Keratinocyte (primary cell): ENCODE measurements at places on chromosomes 6 and 20.

- H3K4me1 ChIP-seq = no peaks in the 10 kb centered on the region
- no peaks in the 10 kb centered on the region for H3K27me3 ChIP-seq
- no peaks in the 10 kb centered on the region for H3K36me3 ChIP-seq
- H3K4me3 ChIP-seq = no peak overlapping the region
- H3K27ac ChIP-seq = no peak overlapping the region
- no peak for DNase-seq
Measured at GRCh38 chr6:145844933-145845540, 30.4 kb upstream of the FBXO30 start.

- no peaks in the 10 kb centered on the region for H3K27me3 ChIP-seq
- H3K36me3 ChIP-seq = no peaks in the 10 kb centered on the region
- peaks cover 9% of the 10 kb centered on the region for H3K4me1 ChIP-seq
- H3K27ac ChIP-seq = no peak overlapping the region
- H3K4me3 ChIP-seq = no peak overlapping the region
Measured at GRCh38 chr6:170139531-170139930, 151.3 kb downstream of the DLL1 start.

GRCh38 chr20:61663521-61664425 lies 401.9 kb downstream of the TAF4 start:
- no peak overlapping the region for H3K27ac ChIP-seq
- H3K36me3 ChIP-seq = no peaks in the 10 kb centered on the region
- peaks cover 25% of the 10 kb centered on the region for H3K27me3 ChIP-seq

DNA sequence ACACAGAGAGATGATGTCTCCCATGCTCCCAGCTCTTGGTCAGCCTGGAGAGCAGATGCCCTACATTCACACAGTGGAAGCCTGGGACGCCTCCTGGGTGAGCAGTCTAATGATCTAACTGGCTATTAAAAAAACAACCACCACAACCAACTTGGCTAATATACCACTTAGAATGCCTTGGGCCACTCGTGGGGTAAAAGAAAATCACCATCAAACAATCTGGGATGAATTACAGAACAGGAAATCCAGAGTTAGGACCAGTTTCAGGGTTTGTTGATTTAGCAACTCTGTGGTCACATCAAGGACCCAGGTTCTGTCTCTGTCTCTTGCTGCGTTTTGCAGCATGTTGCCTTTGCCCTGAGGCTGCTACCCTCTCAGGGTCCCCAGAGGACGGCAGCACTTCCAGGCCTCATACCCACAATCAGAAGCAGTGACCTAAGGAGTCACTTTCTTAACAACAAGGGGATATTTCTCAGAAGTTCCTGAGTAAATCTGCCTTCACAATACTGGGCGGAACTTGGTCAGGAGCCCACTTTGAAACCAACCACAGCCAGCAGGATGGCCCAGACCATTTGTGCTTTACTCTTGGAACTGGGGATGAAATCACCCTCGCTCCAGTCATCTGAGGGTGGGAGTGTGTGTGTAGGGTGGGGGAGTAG lies 118.7 kb downstream of the CLIC5 start:
- no peaks in the 10 kb centered on the region for H3K27me3 ChIP-seq
- H3K36me3 ChIP-seq = no peaks in the 10 kb centered on the region
- H3K4me1 ChIP-seq = no peaks in the 10 kb centered on the region
- no peak overlapping the region for H3K27ac ChIP-seq
- DNase-seq = no peak
- H3K4me3 ChIP-seq = no peak overlapping the region

DNA sequence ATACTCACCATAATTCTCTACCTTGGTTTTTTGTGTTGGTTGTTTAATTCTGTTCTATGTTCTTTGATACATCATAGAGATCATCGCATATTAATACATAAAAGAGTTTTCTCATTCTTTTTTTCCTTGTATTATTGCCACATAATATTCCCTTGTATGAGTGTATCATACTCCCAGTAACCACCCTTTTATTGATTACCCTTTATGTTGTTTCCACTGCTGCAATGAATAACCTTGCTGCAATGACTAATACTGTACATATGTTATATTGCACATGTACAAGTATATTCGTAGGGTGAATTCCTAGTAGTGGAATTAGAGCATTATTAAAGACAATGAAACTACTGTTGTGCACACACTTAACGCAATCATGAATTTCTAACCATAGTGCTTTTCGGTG lies 9.1 kb upstream of the SF3B5 start:
- H3K27ac ChIP-seq = no peak overlapping the region
- DNase-seq = no peak
- no peaks in the 10 kb centered on the region for H3K4me1 ChIP-seq
- H3K27me3 ChIP-seq = no peaks in the 10 kb centered on the region
- H3K36me3 ChIP-seq = no peaks in the 10 kb centered on the region

DNA sequence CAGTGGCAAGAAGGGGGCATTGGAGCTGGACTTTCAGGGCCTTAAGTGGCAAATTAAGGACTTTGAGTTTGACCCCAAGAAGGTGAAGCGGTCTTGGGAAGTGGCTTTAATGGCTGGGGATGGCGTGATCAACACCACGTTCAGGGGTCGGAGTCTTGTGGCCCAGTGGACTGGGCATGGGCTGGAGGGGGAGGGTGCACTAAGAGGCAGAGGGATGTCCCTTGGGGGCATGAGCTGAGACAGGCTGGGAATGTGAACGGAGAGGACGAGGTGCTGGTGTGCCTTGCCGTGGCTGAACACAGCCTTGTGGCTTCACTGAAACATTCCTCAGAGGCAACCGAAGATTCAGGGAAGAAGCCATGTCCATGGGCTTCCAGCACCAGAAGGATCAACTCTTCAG lies 227.0 kb downstream of the SYNDIG1 start:
- H3K4me1 ChIP-seq = no peaks in the 10 kb centered on the region
- no peaks in the 10 kb centered on the region for H3K36me3 ChIP-seq
- no peak for DNase-seq
- H3K27ac ChIP-seq = no peak overlapping the region

DNA sequence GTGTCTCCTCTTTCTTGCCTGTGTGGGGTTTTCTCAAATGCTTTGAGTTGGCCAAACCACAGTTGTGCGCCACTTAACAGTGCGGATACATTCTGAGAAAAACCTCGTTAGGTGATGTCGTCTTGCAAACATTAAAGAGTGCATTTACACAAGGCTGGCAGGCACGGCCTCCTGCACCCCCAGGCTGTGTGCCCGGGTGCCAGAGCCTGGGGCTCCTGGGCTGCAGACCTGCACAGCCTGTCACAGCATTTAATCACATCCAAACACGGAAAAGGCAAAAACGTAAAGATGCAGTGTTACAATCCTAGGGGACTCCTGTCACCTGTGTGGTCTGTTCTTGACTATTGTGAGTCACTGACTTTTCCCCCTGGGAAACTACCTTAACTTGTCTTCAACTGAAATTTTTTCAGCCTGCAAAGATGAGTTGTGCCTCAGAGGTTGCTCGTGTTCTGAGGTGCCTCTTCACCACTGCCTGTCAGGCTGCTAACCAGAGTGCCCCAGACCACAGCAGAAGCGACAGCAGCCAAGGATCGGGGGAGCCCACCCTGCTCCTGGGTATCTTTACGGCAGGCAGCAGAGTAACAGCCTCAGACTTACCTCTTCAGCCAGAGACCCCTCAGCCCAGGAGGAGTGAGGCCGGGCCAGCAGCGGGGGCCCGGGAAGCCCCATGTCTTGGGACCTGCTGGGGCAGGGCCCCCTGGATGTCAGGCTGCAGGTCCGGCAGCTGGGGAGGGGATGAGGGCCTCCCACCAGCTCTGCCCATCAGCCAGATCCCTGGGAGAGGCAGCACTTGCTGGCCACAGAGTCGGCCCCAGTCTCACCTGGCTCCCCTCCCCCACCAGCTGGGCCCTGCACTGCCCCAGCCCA lies 683 bp upstream of the C20orf204 start:
- no peak overlapping the region for H3K27ac ChIP-seq
- H3K4me1 ChIP-seq = peaks cover 5% of the 10 kb centered on the region
- no peak overlapping the region for H3K4me3 ChIP-seq
- peaks cover 13% of the 10 kb centered on the region for H3K27me3 ChIP-seq
- H3K36me3 ChIP-seq = peaks cover 15% of the 10 kb centered on the region
- DNase-seq = no peak

DNA sequence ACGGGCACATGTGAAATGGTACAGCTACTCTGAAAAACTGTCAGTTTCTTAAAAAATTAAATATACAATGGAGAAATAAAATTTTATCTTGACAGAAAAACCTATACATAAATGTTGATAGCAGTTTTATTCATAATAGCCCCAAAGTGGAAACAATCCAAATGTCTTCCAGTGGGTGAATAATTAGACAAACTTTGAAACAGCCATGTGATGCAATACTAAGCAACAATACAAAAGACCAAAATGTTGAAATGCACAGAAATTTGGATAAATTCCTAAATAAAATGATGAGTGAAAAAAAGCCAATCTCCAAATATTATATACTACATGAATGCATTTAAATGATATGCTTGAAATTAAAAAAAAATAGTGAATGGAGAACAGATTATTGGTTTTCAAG lies 523.1 kb downstream of the HTR1B start:
- no peak overlapping the region for H3K27ac ChIP-seq
- H3K4me3 ChIP-seq = no peak overlapping the region
- no peaks in the 10 kb centered on the region for H3K27me3 ChIP-seq
- no peak for DNase-seq
- H3K4me1 ChIP-seq = no peaks in the 10 kb centered on the region

DNA sequence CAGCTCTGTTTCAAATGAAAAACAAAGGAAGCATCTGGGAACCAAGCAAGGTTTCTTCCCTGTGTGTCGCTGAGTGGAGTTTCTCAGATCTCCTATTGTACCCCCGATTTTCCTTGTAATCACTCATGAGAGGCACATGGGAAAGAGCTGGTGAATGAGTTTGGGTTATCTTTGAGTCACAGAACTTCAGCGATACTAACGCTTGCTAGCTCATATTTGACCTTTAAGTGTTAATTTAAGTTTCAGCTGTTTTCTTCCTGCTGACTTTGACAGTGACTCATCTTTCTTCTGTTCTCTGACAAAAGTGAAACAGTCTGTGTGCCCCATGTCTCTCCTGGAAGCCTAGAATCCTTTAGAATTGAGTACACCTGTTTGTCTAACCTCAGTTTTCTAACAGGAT lies 261.1 kb upstream of the RGS17 start:
- H3K27ac ChIP-seq = no peak overlapping the region
- no peak for DNase-seq
- H3K36me3 ChIP-seq = no peaks in the 10 kb centered on the region
- no peaks in the 10 kb centered on the region for H3K27me3 ChIP-seq

- H3K27ac ChIP-seq = no peak overlapping the region
- peaks cover 3% of the 10 kb centered on the region for H3K4me1 ChIP-seq
- no peaks in the 10 kb centered on the region for H3K36me3 ChIP-seq
- peak overlapping the region; percentile 71 for H3K4me3 ChIP-seq
- DNase-seq = no peak
Measured at GRCh38 chr6:26743941-26744699, 84.6 kb upstream of the ZNF322 start.

DNA sequence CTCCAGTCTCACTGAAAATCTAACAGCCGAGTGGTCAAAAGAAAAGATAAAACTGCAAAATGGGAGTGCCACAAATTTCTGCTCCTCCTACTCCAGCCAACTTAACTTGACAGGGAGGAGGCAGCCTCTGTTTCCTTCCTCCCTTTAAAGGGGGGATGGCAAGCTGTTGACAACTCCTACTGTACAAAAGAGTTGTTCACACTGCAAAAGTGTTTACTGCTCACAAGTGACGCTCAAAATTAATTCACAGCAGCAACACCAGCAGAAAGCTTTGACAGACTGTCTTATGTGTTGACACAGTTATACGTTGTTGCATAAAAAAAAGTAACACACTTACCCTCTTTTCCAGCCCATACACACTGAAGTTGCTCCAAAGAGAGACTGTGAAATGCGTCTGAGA lies 169.8 kb downstream of the BACH2 start:
- no peaks in the 10 kb centered on the region for H3K27me3 ChIP-seq
- H3K27ac ChIP-seq = no peak overlapping the region
- no peak overlapping the region for H3K4me3 ChIP-seq
- H3K4me1 ChIP-seq = peaks cover 9% of the 10 kb centered on the region

DNA sequence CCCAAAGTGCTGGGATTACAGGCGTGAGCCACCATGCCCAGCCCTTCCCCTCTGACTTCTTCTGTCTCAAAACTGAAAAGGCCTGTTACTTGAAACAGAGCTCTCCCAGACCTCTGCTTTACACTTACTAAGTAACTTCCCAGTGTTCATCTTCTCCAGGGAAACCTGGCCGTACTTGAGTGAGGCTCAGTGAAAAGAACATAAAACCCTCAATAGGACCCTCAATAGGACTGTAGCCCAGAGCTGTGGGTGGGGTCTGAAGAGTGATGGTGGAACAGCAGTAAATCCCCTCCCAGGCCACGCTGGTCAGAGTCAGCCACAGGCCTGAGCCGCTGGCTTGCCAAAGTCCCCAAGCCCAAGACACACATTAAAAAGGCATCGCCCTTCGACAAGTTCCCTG lies 145.4 kb downstream of the NFATC2 start:
- peaks cover 20% of the 10 kb centered on the region for H3K27me3 ChIP-seq
- no peak overlapping the region for H3K4me3 ChIP-seq
- H3K4me1 ChIP-seq = no peaks in the 10 kb centered on the region

DNA sequence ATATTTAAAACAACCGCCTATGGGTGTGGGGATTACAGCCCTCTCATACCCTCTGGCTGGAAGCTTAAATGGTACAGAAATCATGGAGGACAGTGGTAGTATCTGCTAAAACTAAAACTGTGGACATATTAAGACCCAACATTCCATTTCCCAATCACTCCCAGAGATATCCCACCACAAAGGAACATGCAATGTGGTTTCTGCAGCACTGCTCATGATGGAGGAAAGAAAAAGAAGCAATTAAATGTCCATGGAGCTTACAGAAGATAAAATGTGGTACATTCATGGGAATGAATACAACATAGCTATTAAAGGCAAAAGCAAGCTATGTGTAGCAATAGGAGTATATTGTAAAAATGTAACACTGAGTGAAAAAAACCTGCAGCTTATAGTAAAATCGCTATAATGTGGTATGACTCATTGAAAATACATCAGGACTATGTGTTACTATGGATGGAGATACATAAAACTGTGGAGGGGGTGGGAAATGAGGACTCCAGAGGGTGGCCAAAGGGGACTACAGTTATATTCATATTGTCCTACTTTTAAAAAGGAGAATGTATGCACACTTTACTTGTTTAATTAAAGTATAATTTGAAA lies 22.9 kb upstream of the NNAT start:
- no peaks in the 10 kb centered on the region for H3K27me3 ChIP-seq
- no peak overlapping the region for H3K4me3 ChIP-seq
- DNase-seq = no peak

- H3K4me1 ChIP-seq = peaks cover 16% of the 10 kb centered on the region
- no peak overlapping the region for H3K4me3 ChIP-seq
- no peak overlapping the region for H3K27ac ChIP-seq
- H3K36me3 ChIP-seq = peaks cover 13% of the 10 kb centered on the region
Measured at GRCh38 chr6:152976749-152977148, 6.1 kb downstream of the FBXO5 start.

DNA sequence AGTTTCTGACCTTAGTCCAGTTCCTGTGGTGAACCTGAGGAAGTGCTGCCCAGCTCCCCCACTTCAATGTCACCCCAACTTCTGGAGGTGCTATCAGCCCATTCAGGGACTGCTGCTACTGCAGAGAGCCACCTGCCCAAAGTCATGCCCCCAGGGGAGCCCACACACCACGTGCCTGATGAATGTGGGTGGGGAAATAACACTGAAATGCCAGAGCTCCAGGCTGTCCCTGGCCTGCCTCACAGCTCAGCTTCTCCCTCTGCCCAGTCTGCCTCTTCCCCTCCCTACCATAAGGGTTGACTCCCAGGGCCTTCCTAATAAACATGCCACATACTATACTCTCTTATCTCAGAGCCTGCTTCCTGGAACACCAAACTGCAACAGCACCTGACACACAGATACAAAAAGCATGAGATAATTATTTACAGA lies 276.4 kb upstream of the MOCS1 start:
- no peaks in the 10 kb centered on the region for H3K27me3 ChIP-seq
- DNase-seq = no peak
- H3K36me3 ChIP-seq = no peaks in the 10 kb centered on the region
- H3K4me1 ChIP-seq = no peaks in the 10 kb centered on the region
- no peak overlapping the region for H3K4me3 ChIP-seq
